Stimulated activated CD8-positive, alpha-beta memory T cell treated with anti-CD3 and anti-CD28 coated beads, Interleukin-4, amount 100 ng/mL, for 4 hours (primary cell): ENCODE measurements at places on chromosomes 16 and 17.

GRCh38 chr17:38403491-38403890, 24.8 kb upstream of the ARHGAP23 start:
- no peak for DNase-seq

DNA sequence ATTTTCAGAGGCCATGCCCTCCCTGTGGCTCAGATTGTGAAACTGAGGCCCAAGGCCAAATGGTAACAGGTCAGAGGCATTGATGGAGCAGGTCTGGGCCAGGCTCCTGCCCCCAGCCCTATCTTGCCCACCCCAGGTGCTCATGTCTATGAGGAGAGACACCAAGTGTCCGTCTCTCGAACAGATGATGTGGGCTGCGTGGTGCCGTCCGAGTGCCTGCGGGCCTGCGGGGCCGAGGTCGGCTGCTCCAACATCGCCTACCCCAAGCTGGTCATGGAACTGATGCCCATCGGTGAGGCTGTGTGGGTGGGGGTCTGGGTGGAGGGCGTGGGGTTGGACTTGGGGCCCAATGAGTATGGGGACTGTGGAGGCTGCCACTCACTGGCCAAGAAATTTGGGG, 8.7 kb upstream of the FAM83G start:
- no peak for DNase-seq

- DNase-seq: no peak
These were observed 30.0 kb downstream of the IL21R start for GRCh38 chr16:27431773-27432532.

GRCh38 chr17:80646328-80646727, 101.7 kb downstream of the RPTOR start:
- DNase-seq: no peak

DNA sequence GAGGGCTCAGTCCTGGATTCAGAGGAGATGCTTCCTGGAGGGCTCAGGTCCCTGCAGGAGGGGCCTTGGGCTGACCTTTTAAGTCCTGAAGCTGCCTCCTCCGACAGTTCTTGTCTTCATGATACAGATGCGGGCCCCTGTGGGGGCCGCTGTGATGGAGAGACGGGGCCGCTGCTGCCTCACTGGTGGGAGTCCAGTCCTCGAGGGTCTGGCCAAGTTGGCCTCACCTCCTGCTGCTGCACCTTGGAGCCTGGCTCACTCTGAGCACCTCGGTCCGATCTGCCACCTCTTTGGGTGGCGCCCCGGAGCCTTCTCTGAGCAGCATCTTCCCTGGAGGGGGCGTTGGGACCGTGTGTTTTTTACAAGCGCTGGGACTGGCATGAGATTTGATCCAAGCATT, 79.1 kb downstream of the KLHDC4 start:
- DNase-seq: no peak

DNA sequence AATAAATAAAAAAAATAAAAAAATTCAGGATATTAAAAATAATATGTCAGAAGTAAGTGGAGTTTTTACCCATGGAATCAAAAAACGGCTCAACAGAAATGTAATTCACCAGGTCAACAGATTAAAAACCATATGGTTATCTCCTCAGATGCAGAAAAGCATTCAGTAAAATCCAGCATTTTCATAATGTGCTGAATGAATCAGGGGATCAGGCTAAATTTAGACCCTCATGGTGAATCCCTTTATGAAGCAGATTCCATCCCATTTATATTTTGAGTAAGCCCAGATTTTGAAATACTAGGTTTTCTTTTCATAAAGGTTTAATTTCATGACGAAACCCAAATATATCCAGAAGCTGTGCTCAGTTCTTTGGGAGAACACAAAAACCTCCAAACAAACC, 84.4 kb downstream of the OR1D5 start:
- no peak for DNase-seq

GRCh38 chr16:84284154-84284722, 10.4 kb upstream of the WFDC1 start:
- no peak for DNase-seq

DNA sequence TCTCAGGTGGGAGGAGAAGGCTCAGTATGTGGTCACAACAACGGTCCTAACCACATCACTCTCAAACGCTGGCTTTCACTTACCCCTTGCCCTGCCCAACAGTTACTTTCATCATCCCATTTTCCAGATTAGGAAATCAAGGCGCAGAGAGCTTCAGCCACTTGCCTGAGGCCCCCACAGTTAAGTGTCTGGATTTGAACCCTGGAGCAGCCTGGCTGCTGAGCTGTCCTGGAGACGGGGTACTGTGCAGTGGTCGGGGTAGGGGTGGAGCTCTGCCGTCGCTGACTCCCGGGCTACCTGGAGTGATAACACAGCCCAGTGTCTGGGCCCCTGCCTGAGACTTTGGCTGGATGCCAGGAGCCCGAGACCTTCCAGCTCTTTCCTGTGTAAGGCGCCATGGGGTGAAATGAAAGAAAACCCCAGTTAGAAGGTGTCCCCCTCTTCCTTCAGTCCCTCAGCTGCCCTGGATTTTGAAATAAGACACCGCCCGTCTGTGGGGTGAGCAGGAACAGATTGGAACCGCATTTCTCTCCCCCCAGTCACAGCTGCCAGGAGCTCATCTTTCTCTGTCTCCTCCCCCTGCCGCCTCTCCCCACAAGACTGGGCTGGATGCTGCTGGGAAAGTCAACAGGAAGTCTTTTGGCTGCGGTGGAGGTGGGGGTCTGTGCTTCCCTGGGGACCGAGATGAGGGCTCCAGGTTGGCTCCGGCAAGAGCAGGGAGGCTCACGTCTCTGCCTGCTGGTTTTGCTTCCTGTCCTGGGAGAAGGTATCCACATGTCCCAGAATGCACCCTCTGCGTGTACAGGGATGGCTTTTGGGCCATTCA, 280.2 kb downstream of the SEC14L1 start:
- no peak for DNase-seq

GRCh38 chr17:39231591-39232551, 6.1 kb upstream of the STAC2 start:
- DNase-seq: no peak

DNA sequence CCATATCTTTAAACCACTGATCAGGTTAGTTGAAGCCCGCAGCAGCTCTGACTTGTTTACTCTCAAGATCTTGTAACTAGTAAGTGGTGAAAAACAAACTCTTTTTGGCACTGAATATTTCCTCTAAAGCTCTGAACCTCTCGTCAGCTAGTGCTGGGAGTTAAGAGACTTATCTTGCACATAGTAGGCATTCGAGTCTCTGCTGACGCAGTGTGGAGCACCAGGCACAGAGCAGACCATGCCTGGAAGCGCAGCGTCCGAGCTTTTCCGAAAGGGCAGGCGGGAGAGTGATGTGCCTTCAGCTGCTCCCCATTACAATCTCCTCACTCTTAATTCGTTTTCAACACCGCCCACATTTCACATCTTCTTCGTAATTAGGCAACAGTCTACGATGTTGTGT, 63.0 kb downstream of the SMG6 start:
- no peak for DNase-seq

- no peak for DNase-seq
These were observed 25.0 kb upstream of the CPNE2 start for GRCh38 chr16:57067347-57067746.

- DNase-seq: no peak
These were observed 50.2 kb downstream of the ZCCHC14 start for GRCh38 chr16:87442581-87442966.

- DNase-seq: no peak
These were observed 404.0 kb upstream of the HSBP1 start for GRCh38 chr16:83403761-83404160.

- DNase-seq: no peak
These were observed 72.0 kb upstream of the ZNF750 start for GRCh38 chr17:82911822-82912221.

GRCh38 chr17:41865596-41865893, 322 bp upstream of the KLHL11 start:
- no peak for DNase-seq

DNA sequence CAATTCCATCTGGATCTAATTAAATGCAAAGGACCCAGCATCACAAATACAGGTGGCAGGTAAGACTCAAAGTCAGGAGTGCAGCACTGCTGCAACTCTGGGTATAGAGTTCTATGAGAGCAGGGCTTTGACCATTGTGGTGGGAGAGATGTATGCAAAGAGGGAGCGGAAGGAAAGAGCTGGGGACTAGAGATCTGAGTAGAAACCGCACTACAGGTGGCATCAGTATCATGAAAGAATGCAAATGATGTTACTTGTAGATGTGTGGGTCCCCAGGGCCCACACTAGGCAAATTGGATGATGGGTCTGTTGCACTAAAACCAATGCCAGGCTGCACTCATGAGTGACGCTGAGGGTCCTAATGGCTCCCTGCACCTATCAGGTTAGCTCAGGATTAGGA, 287.1 kb upstream of the ASIC2 start:
- no peak for DNase-seq

GRCh38 chr17:82876602-82877379, 37.0 kb upstream of the ZNF750 start:
- DNase-seq: no peak

DNA sequence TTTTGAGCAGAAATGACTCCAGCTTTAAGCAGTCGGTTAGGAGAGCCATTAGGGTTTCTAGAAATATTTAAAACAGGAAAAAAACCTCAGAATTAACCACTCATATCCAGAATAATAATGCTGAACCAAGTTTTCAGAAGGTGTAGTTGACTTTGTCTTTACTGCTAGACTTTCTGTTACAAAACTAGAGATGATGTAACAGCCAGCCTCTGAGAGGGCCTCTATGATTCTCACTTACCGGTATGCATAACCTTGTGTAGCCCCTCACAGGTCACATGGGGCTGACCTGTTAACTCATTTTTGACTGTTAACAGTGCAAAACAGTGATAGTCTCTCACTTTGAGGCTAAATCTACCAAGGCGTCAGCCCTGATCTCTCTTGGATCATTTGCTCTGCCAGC, 74.3 kb downstream of the TEX14 start:
- no peak for DNase-seq

DNA sequence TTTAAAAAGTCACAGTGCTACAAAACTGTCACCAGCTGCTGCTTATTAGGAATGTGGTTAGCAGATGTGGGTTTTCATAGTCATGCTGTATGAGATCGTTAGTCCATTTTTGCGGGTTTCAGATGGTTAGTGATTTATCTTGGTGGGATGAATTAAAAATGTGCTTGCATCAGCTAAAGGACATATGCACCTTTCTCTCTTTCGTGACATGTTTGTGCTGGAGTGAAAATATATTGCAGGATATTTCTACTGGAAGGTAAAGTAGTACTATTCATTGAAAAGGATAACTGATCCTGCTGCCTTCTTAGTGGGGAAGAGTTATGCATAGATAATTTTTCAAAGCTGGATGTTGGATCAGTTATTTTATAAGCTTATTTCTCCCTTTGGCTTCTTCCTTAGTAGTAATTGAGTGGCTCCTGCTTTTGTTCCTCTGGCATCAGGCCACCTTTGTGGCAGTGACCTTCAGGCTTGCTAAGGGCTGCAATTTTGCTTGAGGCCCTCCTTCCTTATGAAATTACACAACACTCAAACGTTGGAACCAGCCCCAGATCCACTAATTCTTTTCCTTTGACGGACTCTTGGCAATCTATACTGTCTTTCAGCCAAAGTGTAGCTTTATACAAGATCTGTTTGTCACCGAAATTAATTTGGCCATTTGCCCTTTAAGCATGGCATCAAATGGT, 7.5 kb upstream of the SNTB2 start:
- DNase-seq: no peak

GRCh38 chr17:27624539-27624938, 6.4 kb upstream of the LGALS9 start:
- no peak for DNase-seq

GRCh38 chr17:74963656-74964055, 8.9 kb downstream of the HID1 start:
- DNase-seq: no peak

- DNase-seq: no peak
These were observed 26.1 kb downstream of the GLG1 start for GRCh38 chr16:74580833-74581232.

DNA sequence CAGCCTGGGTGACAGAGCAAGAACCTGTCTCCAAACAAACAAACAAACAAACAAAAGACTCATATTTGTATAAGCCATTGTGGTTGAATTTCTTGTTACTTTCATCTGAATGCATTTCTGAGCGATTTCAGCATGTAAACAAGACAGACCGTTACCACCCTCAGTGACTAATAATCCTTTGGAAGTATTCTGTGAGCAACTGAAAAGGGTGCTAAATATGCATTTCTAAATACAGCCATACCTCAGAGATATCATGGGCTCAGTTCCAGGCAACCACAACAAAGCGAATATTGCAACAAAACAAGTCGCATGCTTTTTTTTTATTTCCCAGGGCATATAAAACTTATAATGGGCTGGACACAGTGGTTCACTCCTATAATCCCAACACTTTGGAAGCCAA, 109.0 kb downstream of the USP31 start:
- DNase-seq: no peak

GRCh38 chr16:56354746-56355145, 70.6 kb downstream of the AMFR start:
- DNase-seq: no peak

DNA sequence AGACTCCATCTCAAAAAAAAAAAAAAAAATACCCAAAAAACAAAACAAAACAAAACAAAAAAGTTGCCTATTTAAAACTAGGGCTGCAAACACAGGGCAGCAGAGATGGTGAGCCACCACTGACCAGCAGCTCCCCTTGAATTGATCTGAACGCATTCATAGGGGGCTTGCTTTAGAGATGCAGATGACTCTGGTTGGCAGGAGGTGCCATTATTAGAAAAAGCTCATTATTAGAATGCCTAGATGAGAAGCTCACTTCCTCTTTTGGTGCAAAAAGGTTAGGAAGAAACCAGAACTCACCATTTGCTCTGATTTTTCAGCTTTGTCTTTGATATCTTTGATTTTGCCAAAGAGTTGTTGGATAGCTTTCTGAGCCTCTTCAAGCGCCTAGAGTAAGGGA, 53.1 kb downstream of the VPS53 start:
- no peak for DNase-seq

- DNase-seq: no peak
These were observed 16.4 kb downstream of the DHX38 start for GRCh38 chr16:72109966-72110530.

DNA sequence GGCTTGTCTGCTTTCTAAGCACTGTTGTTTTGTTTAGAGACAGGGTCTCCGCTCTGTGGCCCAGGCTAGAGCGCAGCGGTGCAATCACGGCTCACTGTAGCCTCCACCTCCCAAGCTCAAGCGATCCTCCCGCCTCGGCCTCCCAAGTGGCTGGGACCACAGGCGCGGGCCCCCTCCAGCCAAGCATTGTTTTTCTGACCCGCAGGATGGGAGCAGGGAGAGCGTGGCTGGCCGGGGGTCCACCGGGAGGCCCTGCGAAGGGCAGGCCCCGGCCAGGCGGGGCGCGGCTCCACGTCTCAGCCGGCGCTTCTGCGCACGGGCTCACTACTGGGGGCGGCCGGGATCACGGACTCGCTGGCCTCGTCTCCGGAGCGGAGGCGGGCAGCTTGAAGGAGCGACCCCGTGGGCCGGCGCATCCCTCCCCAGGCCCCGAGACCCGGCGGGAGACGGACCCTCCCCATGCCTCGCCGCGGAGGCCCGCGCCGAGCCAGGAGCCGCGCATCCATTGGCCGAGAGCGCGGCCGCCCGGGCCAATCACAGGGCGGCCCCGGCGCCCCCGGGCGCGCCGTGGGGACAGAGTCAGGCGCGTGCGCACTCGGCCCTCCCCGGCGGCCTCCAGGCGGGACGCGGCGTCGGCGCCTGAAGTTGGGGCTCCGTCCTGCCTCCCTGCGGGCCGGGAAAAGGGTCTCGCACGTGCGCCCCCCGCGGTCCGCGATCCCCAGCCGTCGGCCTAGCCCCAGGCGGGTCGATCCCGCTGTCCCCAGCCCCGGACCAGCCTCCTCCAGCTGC, 24.9 kb downstream of the ACTG1 start:
- peak; percentile 53 for DNase-seq
